HT-29 (cell line): ENCODE measurements at places on chromosomes 5 and 9. TPM values are rescaled to one million over a fixed set of nuclear protein-coding genes. Genes with fewer than 3 reads are reported as not detected.
A peak's percentile ranks its signal among the peaks of the same experiment; 100 is the strongest.

GRCh38 chr5:132825033-132825833 is 5.2 kb downstream of the SHROOM1 start:
- DNase-seq, result no peak

GRCh38 chr9:127880143-127880542 is 2.7 kb upstream of the AK1 start:
- no peak for DNase-seq

GRCh38 chr5:175836737-175837136 is 34.6 kb upstream of the CPLX2 start:
- DNase-seq, result no peak

GRCh38 chr9:116842658-116843057 is 155.6 kb downstream of the TRIM32 start:
- DNase-seq, result peak; percentile 22

The FAM13B gene
- total RNA-seq, result 6.6 and 15.2 TPM in 2 replicates

The PAEP gene
- not detected in 2 replicates for total RNA-seq

The C6 gene
- total RNA-seq, result not detected in 2 replicates

GRCh38 chr5:116454417-116454927 is 120.2 kb downstream of the SEMA6A start:
- peak; percentile 21 for DNase-seq

DNA sequence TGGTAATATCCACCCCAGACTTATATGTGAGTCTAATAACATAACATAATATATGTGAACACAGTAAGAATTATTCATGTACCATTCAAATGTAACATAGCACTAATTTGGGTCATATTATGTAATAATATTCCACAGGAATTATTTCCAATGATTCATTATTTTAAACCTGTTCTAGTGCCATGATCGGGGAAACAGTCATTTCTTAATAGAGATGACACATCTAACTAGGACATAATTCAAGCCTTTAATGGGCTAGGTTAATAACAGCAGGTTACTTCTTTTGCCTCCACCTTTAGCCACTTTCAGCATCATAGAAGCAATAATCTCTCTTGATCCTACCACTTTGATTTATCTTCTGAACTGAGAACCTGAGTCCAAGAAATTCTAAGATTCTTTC is 12.3 kb downstream of the SPINK9 start:
- no peak for DNase-seq

DNA sequence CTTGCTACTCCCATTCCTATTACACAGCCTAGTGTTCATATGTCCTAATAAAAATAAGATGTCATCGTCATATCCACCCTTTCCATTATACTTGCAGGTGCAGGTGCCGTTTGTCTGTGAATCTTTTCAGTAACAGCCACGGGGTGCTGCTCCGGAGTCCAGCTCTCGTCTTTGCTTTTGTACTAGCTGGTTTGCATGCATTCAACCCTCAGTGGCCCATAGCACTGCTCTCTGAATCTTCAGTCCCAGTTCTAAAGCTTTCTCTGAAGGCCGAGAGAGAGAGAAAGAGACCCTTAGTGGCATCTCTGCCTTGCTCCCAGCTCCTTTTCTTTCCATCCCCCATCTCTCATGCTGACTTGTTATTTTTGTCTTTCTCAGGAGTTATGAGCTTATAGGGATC is 468.5 kb downstream of the TMEM232 start:
- no peak for DNase-seq

The PIGO gene
- 33.4 and 38.5 TPM in 2 replicates for total RNA-seq

- no peak for DNase-seq
Measured at GRCh38 chr5:123673107-123673506, 161.1 kb downstream of the CSNK1G3 start.

DNA sequence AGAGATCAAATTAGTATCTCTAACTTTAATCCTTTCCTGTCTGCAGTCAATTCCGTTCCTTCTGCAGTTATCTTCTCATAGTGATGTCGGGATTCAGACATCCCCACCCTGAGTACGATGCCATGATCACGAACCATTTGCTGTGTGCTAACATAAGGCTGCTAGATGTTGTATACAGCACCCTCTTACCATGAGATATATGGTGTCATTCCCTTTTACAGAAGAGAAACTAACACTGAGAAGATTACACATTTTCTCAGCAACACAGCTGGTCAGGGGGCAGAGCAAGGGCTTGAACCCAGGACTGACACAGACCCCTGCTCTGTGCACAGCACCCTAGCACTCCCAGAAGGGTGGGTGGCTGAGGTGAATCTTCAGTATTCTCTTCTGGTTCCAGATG is 46.9 kb upstream of the HSD17B4 start:
- DNase-seq, result no peak

- DNase-seq, result no peak
Measured at GRCh38 chr9:26574898-26575440, 317.6 kb downstream of the CAAP1 start.

The LECT2 gene
- not detected in 2 replicates for total RNA-seq

DNA sequence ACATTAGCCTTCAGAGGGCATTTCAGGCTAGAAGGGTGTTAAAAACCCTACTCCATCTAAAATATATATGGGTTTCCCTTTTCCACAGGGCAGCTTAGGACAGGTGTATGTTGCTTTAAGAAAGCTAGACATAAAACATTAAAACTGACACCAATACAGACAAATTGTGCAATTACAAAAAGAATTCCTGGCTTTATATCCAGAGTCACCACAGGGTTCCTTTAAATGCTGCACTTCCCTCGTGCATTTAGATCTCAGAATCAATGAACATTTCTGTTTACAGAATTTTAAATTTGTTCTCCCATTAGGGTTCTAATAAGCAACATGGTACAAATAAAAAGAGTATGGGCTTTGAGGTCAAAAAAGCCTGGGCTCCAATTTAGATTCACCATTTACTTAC is 170.2 kb downstream of the MAPKAP1 start:
- DNase-seq, result no peak

DNA sequence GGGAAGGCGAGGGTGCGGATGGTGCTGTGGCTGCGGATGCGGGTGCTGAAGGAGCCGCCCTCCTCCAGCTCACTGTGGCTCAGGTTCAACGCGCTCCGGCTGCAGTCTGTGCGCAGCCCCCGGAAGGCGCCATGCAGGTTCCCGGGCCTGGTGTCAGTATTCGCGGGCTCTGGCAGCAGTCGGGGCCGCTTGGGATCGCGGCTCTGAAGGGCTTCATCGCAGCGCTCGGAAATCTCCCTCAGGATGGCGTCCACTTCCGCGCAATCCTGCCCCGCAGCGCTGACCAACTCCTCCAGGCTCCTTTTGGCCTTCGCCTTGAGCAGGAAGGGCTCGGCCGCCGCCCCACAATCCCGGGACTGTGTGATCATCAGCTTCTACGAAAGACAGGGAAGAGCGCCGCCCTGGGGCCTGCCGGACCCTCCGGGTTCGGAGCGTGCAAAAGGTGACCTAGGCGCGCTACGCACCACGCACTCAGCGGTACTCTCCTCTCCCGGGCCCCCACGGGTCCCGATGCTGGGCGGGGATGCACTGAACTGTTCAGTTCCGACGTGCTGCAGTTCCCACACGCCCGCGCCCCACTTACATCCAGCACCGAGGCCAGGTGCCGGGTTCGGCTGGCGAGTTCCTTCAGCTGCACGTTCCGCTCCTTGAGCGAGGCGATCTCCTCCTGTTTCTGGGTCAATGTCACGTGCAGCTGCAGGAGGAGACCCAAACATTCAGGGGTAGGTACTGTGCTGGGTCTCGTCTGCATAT is 6.5 kb downstream of the MCIDAS start:
- DNase-seq, result no peak

DNA sequence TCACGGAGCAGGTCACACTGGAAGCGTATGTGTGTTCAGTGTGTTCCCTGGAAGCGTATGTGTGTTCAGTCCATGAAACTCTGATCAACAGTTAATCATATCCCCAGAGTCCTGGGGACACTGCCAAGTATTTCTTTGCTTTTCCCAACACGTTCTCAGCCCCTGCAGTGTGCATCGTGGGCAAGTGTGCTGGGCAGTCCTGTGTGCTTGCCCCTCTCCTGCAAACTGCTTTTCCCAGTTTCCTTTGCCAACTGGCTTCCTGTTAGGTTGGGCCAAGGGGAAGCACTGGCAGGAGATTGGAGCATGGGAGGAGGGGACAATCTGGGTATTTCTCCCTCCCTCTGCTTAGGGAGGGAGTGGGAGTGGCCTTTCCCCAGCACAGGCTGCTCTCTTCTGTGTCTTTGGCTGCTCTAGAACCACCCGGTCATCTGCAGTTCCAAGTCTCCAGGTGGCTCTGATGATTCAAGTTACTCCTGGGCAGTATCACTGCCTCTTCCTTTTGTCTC is 36.8 kb upstream of the NEK6 start:
- peak; percentile 77 for DNase-seq

The SPATA6L gene
- total RNA-seq, result 6.3 and 9.3 TPM in 2 replicates

The C9 gene
- not detected in 2 replicates for total RNA-seq

The LEAP2 gene
- total RNA-seq, result 0.64 and 1.5 TPM in 2 replicates

GRCh38 chr9:133151041-133151440 is 12.7 kb downstream of the GBGT1 start:
- DNase-seq, result no peak

GRCh38 chr9:121568343-121569265 is 69.0 kb upstream of the GGTA1 start:
- no peak for DNase-seq

DNA sequence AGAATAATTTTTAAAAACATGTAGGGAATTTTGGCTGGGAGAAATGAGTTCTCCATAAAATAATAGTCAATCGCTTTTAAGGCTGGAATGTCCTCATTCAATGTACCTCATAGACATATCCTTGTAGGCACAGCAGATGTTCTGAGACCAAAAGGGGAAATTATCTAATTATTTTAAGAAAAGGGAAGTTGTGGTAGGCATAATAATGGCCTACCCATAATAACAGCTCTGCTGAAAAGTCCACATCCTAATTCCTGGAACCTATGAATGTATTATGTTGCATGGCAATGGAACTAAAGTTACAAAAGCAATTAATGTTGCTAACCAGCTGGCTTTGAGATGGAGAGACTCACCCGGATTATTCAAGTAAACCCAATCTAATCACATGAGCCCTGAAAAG is 216.1 kb downstream of the TRIM36 start:
- DNase-seq, result no peak

- DNase-seq, result no peak
Measured at GRCh38 chr9:84975926-84976325, 306.4 kb downstream of the NTRK2 start.

- DNase-seq, result no peak
Measured at GRCh38 chr9:89598926-89599325, 5.9 kb upstream of the GADD45G start.
